ENCODE measurements at places on chromosomes 4 and X. TPM values are rescaled to one million over a fixed set of nuclear protein-coding genes. Genes with fewer than 3 reads are reported as not detected.

Gene EDNRA
- 181 TPM for total RNA-seq

GRCh38 chrX:149157976-149158375 lies 347.1 kb downstream of the IDS start:
- no peak for DNase-seq

GRCh38 chr4:88817740-88818139 lies 120.1 kb upstream of the NAP1L5 start:
- no peak for DNase-seq

GRCh38 chrX:49162620-49163019 lies at the start of gene MAGIX:
Gene MAGIX, plus strand, starts transcription at chrX:49162758. Its CDS starts 132 bp downstream, at chrX:49162890.
- DNase-seq: no peak

- DNase-seq: no peak
Measured at GRCh38 chr4:68407868-68408190, 39.4 kb upstream of the TMPRSS11E start.

- DNase-seq: no peak
Measured at GRCh38 chrX:43860646-43861370, 21.4 kb downstream of the MAOB start.

DNA sequence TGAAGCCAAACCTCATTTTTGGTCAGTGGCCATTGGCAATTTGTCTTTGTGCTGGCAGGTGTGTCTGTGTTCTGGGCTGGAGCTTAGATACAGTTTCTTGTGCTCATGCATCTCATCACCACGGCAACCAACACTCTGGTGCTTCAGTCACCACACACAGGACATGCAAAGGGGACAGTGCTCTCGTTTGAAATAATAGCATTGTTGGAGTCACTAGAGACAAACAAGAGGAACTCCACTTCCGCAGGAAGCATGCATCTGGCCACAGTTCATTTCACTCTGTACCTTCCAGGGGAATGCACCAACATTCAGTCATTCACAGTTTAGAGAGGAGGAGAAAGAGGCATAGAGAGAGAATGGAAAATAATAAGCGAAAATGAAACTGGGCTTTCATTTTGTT lies 267.4 kb downstream of the ANK2 start:
- DNase-seq: no peak

Gene THAP9
- total RNA-seq: 4.9 TPM

GRCh38 chr4:155799794-155800123 lies 40.9 kb downstream of the GUCY1B1 start:
- DNase-seq: no peak

Gene HUWE1
- 192 TPM for total RNA-seq

Gene XAGE1B
- not detected for total RNA-seq

DNA sequence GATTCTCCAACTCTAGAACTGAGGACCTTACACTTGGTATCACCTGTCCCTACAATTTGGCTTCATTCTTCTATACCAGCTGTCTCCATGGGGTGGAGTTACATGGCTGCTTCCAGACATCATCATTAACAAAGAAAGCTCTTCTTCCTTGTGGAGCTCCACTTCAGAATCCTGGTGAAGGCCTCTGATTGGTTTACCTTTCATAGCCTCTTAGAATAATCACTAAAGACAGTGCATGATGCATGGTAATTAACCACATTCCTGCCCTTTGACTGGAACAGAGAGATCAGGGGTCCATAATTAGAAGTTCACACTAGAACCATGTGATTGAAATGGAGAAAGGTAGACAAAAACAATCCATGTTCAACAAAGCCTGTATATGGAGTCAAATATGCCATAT lies 112.6 kb upstream of the ZNF827 start:
- DNase-seq: no peak

DNA sequence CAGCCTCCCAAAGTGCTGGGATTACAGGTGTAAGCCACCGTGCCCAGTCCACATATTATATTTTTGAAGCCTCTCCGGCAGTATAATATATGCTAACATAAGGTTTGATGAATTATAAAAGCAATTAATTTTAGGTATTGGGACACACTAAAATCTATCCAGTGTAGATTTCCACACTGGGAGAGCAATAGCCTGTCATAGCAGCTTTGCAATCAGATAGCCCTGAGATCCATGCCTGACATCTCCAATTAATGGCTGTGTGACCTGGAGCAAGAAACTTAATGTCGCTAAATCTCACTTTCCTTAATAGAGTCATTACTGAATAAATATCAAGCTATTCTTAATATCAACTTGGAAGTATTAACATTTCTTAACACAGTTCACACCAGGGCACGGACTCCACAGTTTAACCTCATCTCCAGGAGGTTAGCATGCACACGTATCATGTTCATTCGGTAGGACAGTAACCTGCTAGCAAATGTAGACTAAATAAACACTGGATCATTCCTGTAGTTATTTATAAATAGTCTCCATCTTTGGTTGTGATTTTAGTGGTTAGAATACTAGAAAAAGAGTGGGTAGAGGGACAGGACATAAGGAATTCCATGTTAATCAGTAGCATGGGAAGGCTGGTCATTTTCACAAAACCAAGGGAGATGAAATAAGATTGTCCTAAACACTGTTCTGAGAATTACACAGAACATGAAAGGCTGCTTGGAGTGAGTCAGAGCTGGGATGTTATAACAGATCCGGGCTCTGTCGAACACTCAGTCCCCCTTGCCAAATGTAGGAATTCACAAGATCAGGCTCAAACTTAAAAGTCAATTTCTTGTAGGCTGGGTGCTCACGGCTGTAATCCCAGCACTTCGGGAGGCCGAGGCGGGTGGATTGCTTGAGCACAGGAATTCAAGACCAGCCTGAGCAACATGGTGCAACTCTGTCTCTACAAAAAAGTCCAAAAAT lies 254.7 kb downstream of the PALLD start:
- no peak for DNase-seq

GRCh38 chr4:130163701-130164100 lies 1067.7 kb downstream of the C4orf33 start:
- DNase-seq: no peak

Gene GABRG1
- not detected for total RNA-seq

GRCh38 chr4:87274803-87275202 lies 47.9 kb downstream of the HSD17B13 start:
- no peak for DNase-seq

DNA sequence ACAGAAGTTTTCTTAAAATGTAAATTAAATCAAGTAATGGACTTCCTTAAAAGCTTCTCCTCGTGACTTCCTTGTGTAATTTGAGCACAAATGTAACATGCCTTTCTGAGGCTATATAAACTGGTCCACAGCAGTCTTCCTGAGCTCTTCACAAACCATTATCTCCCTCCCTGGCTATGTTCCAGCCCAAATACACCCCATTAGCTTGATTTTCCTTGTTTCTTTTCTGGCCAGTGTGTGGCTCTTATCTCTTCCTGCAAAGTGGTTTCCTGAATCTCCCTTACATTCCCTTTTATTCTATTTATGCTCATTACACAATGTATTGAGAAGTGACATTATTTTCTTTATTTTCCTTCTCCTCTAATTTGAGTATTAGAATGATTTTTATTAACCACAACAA lies 1085.3 kb upstream of the PCDH10 start:
- no peak for DNase-seq

DNA sequence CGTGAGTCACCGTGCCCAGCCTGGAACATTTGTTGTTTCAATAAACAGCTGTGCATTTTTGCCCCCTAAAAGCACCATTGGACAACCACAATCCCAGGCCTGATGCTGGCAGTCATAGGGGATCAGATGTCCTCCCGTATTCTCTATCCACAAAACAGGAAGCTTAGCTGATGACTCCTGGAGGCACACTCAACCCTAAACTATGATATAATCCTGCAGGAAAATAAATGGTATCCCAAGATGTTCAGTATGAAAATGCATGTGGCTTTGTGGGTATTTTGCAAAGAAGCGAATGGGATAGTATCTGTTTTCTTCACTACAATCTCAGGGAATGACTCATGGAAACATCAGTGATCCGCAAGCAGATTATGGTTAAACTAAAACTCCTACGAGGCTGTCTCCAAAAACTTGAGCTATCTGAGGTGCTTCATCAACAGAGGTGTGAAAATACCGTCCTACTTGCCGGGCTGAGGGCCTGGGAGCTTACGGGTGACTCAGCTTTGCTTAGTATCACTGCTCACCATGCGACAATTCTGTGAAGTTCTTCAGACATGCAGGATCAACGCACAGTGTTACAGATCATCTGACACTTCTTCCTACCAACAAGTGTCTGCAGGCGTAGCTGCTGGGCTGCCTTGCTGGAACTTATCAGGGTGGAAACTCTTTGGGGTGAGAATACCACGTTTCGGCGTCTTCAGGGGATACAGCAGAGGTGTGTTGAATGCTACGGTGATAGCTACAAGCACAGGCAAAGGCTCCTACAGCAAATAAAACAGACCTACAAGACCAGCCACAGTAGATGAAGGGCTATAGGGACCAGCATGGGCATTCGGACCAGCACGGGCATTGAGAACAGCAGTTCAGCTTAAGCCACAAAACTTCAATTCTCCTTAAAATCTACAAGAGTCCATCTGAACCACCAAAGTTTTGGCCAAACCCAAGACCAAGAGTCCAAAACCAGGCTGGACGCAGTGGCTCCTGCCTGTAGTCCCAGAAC lies 148.5 kb downstream of the DHRSX start:
- no peak for DNase-seq

- DNase-seq: no peak
Measured at GRCh38 chr4:173041482-173041881, 127.1 kb upstream of the GALNT7 start.

GRCh38 chr4:148060264-148061140 lies 328.6 kb downstream of the ARHGAP10 start:
- no peak for DNase-seq

Gene COL4A6
- total RNA-seq: 36.9 TPM

Gene PDGFC
- total RNA-seq: 25.4 TPM

DNA sequence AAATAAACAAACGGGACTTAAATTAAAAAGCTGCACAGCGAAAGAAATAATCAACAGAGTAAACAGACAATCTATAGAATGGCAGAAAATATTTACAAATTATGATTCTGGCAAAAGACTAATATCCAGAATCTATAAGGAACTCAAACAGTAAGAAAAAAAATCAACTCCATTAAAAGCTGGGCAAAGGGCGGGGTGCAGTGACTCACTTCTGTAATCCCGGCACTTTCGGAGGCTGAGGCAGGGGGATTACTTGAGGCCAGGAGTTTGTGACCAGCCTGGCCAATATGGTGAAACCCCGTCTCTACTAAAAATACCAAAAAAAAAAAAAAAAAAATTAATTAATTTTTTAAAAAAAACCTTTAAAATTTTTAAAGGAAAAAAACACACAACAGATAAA lies 109.0 kb downstream of the ATP11C start:
- DNase-seq: no peak

- no peak for DNase-seq
Measured at GRCh38 chrX:150936556-150936955, 38.1 kb upstream of the CD99L2 start.

DNA sequence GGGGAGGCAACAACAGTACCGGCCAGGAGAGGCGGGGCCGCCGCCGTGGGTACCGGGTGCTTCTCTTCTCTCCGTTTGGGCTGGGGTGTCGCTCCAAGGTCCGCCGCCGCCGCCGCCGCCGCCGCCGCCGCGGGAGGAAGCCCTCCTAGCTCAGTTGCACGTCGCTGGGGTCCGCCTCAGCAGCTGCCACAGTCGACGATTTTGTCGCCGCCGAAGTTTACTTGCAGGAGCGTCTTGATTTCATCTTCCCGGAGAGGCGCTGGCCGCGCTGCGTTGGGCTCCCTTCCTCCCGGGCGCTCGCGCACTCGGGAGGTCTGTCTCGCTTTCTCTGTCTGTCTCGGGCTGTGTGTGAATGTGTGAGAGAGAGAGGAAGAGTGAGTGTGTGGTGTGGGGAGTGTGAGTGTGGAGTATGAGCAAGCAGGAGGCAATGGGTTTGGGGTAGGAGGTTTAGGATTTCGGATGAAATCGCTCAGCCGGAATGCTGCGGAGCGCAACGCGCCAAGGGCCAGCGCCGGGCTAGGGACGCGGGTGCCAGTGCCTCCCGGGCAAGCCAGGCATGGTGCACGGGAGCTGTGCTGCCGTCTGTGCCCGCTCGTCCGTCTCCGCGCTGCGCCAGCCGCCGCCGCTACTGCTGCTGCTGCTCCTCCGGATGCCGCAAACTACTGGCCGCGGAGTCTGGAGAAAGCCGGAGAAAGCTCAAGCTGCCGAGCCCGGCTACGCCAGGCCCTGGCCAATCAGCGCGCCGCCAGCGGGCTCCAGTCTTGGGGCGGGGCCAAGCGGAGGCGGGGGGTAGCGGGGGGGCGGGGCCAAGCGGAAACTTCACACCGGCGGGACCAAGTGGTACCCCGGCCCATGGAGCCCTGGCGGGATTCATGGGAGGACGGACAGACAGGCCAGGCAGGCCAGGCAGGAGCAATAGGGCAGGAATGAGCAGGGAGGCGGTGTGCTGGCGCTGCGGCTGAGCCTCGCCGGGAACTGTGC lies at the start of gene PCDH19:
Gene PCDH19, minus strand, starts transcription at position 664 of the 981 bp plus-strand sequence. CDS start 1,676 bp downstream, outside the sequence.
- DNase-seq: no peak

Gene MAGEB10
- not detected for total RNA-seq

DNA sequence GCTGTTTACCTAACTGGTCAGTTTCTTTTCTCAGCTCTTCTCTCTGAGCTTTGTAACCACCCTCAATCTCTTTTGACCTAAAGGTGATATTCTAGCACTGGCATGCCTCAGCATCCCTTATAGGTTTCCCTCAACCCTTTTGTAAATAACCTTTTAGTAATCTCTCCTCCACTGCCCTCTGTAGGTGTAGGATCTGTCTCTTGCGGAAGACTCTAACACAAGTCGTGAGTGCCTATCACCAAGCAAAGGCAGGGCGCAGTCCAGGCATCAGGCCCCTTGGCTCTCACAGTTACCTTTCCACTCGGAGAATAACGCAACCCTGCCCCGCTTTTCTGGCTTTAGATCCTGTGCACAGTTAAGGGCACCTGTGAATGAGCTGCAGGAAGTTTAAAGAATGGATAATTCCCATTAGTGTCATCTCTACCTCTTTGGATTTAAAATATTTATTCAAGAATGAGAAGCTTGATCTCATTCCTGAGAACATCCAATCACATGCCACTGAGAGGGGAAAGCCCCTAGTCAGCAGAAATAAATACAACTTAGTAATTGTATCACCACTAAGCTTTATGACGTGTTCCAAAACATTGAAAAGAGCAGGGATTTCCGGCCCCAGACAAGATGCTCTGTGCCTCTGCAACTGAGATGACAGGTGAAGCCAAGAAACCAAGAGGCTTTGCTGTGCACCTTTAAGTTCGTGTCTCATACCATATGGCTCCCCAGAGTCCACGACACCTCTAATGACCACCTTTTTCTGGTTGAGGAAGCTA lies 58.8 kb downstream of the SPINK2 start:
- DNase-seq: no peak
